Natural killer cell treated with Interleukin-12 subunit alpha and Interleukin-12 subunit beta and Interleukin-15 and Interleukin-18, amount 100 ng/mL, for 72 hours (primary cell): ENCODE measurements at places on chromosomes 1 and 21. TPM values are rescaled to one million over a fixed set of nuclear protein-coding genes. Genes with fewer than 3 reads are reported as not detected.

DNA sequence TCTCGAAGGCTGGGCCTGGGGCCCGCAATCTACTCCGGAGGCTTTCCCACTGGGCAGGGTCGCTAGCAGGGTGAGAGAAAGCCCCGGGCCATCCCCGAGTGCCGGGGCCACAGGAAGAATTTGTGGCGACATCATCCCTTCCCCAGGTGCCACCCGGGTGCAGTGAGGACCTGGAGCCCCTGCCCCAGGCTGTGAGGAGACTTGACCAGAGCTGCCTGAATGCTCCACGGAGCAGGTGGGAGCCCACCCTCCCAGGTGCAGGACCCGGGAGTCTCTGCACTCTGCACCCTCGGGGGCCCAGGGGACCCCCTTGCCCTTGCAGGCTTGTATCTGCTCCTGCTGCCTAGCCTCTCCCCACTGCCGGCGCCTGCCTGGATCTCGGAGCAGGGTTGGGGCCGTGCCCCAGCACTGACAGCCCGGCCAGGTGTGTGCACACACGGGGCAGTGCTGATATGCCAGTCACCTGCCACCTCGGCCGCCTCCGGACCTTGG, 67.5 kb upstream of the RGS7 start:
- peaks cover 4% of the 10 kb centered on the region for H3K4me1 ChIP-seq
- H3K27me3 ChIP-seq = peaks cover 40% of the 10 kb centered on the region
- no peak overlapping the region for H3K27ac ChIP-seq
- DNase-seq = no peak
- peaks cover 4% of the 10 kb centered on the region for H3K36me3 ChIP-seq
- no peak overlapping the region for H3K4me3 ChIP-seq

DNA sequence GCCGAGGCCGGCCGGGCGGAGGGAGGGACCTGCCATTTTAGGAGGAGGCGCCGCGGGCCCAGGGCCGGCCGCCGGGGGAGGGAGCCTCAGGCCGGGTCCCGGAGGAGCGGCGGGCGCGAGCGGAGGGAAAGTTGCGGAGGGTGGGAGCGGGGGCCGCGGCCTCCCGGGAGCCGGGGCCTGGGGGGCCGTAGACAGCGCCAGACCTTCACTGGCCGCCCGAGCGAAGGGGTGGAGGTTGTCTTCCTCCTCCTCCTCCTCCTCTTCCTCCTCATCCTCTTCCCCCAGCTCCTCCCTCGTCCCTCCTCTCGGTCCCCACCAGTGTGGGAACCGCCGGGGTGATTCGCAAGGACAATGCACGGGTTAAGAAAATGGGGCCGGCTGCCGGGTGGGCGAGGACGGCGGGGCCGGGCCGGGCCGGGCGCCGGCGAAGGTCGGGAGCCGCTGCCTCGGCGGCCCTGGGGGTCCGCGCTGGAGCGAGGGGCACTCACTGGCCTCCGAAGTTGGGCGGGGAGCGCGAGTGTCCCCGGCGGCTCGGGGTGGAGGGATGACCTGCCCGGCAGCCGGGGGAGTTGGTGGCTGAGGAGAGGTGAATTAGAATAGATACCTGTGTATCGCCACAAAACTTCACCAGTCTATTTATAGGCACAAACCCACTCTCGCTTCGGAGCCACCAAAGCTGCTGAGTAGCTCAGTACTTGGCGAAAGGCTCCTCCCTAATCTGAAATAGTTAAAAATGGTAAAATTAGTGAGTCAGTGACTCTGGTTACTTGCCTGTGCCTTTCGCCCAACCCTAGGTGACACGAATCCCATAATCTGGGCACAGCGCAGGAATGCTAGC, 1.3 kb downstream of the DYRK1A start:
- DNase-seq = peak; percentile 68
- peaks cover 6% of the 10 kb centered on the region for H3K36me3 ChIP-seq
- peak overlapping the region; percentile 94 for H3K27ac ChIP-seq
- peaks cover 44% of the 10 kb centered on the region for H3K4me1 ChIP-seq
- H3K4me3 ChIP-seq = peak overlapping the region; percentile 88
- no peaks in the 10 kb centered on the region for H3K27me3 ChIP-seq

GRCh38 chr1:20184997-20185833, 681 bp upstream of the UBXN10 start:
- H3K36me3 ChIP-seq = no peaks in the 10 kb centered on the region
- H3K4me3 ChIP-seq = peak overlapping the region; percentile 82
- peaks cover 42% of the 10 kb centered on the region for H3K4me1 ChIP-seq
- peak overlapping the region; percentile 77 for H3K27ac ChIP-seq

- DNase-seq = no peak
- H3K4me1 ChIP-seq = peaks cover 75% of the 10 kb centered on the region
- peaks cover 15% of the 10 kb centered on the region for H3K36me3 ChIP-seq
- H3K4me3 ChIP-seq = peak overlapping the region; percentile 13
- no peaks in the 10 kb centered on the region for H3K27me3 ChIP-seq
These were observed 108.7 kb downstream of the TOMM20 start for GRCh38 chr1:235019961-235020360.

- H3K27me3 ChIP-seq = peaks cover 10% of the 10 kb centered on the region
- H3K4me1 ChIP-seq = peaks cover 7% of the 10 kb centered on the region
- H3K36me3 ChIP-seq = peaks cover 17% of the 10 kb centered on the region
- no peak within 1 kb of the TSS for H3K4me3 ChIP-seq
These were observed at the start of gene GUCA2A for GRCh38 chr1:42164551-42165420. TSS of gene GUCA2A (minus strand) at chr1:42164745. CDS start at chr1:42164712, 33 bp downstream.

GRCh38 chr1:59431566-59432294, 134.8 kb downstream of the FGGY start:
- H3K4me1 ChIP-seq = no peaks in the 10 kb centered on the region
- no peak overlapping the region for H3K4me3 ChIP-seq
- H3K36me3 ChIP-seq = no peaks in the 10 kb centered on the region
- no peak overlapping the region for H3K27ac ChIP-seq
- H3K27me3 ChIP-seq = no peaks in the 10 kb centered on the region
- no peak for DNase-seq

GRCh38 chr1:210779269-210779668, 354.7 kb downstream of the KCNH1 start:
- no peak overlapping the region for H3K27ac ChIP-seq
- no peaks in the 10 kb centered on the region for H3K36me3 ChIP-seq
- H3K4me3 ChIP-seq = no peak overlapping the region
- peaks cover 10% of the 10 kb centered on the region for H3K27me3 ChIP-seq
- DNase-seq = no peak
- no peaks in the 10 kb centered on the region for H3K4me1 ChIP-seq

DNA sequence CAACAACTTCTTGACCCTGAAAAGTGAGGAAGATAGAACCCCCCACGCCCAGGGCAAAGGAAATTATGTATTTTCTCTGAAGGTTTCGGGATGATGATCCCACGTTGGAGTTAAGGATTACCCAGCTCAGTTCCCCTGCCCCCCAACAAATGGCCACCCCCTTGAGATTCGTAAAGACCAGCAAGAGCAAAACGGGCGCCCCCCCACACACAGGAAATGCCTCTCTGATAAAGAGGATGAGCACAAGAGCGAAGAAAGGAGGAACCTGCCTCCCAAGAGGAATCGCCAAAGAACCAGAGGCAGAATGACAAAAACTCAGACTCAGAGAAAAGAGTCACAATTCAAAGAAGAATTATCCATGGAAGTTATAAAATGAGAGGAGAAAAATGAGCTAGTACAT, 576.9 kb downstream of the MATN1 start:
- peaks cover 33% of the 10 kb centered on the region for H3K27me3 ChIP-seq
- H3K27ac ChIP-seq = no peak overlapping the region
- no peaks in the 10 kb centered on the region for H3K4me1 ChIP-seq
- no peak overlapping the region for H3K4me3 ChIP-seq

DNA sequence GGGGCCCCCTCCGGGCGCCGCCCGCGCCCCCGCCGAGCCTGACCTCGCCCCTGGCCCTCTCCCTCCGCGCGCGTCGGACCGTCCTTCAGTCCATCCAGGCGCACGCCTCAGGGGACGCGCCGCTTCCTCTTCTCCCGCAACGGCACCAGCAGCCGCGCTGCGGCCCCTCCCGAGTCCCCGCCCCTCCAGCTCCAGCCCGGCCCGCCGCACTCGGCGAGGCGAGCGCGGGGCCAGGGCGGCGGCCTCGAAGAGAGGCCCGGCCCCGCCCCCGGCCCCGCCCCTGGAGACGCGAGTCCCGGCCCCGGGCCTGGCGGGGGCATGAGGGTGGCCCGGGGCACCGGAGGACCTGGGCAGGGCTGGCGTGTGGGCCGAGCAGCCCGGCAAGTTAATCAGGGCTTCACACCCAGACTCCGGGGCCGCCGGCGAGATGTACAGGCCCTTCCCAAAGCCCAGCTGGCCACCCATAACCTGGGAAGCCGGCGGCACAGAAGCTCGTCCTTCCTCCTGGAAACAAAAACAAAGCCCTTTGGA, at the start of gene IGSF3:
Gene IGSF3 (minus strand): TSS at position 159 of the 531 bp plus-strand sequence. CDS start 1,407 bp downstream, outside the sequence.
- H3K4me3 ChIP-seq = peak within 1 kb of the TSS; percentile 70
- DNase-seq = peak; percentile 63
- peaks cover 61% of the 10 kb centered on the region for H3K27me3 ChIP-seq
- H3K36me3 ChIP-seq = no peaks in the 10 kb centered on the region
- H3K4me1 ChIP-seq = no peaks in the 10 kb centered on the region

ALDH9A1 gene
- 49.2 TPM for total RNA-seq

AVPR1B gene
- not detected for total RNA-seq

CD164L2 gene
- total RNA-seq = not detected

IFFO2 gene
- total RNA-seq = 44.2 TPM

PLPPR4 gene
- total RNA-seq = not detected

ZNF593OS gene
- not detected for total RNA-seq
